DMS79 treated with DMSO at 0.1 percent for 48 hours (cell line): ENCODE measurements at places on chromosomes 11 and 22.

- peak; percentile 12 for DNase-seq
Observed at GRCh38 chr11:112903340-112903739, 57.9 kb upstream of the NCAM1 start.

DNA sequence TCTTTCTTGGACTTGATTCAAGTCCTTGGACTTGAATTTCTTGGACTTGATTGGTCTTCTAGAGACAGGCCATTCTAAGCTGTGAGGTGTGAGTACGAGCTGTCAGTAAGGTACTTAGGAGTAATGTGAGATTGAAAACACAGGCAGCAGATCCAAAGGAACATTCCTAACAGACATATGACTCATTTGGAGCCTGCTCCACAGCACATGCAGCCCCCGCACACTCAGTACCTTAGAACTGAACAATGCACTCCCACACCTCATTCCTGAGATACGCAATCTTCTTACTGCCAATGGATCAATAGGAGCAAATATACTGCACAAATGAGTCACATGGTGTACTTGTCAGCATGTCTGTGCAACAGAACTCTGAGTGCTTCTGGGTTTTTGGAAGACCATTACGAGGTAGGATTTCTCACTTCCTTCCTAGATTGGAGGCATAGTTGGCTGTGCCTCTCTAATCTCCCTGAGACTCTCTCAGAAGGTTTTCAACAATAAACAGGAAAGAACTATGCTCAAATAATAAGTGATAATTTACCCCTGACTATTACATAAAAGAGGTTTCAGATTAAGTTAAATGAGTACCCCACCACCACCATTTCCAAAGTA, 243.1 kb downstream of the KCNA4 start:
- DNase-seq, result no peak

DNA sequence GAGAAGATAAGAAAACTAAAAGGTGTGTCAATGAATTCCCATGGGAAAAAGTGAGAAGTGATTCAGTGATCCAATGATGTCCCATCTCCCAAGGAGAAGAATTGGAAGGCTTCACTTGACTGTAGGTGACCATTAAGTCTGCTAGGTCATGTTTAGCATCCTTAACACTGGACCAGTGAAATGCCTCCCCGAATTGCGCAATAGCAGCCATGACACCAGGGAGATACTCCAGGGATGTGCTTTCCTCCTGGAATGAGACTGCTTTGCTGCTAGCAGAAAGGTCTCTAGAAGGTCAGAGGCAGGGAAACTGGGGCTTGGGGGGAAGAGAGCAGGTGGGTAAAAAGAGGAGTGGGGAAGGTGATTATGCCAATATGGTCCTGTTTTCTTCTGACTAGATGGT, 364.3 kb downstream of the OPCML start:
- no peak for DNase-seq

DNA sequence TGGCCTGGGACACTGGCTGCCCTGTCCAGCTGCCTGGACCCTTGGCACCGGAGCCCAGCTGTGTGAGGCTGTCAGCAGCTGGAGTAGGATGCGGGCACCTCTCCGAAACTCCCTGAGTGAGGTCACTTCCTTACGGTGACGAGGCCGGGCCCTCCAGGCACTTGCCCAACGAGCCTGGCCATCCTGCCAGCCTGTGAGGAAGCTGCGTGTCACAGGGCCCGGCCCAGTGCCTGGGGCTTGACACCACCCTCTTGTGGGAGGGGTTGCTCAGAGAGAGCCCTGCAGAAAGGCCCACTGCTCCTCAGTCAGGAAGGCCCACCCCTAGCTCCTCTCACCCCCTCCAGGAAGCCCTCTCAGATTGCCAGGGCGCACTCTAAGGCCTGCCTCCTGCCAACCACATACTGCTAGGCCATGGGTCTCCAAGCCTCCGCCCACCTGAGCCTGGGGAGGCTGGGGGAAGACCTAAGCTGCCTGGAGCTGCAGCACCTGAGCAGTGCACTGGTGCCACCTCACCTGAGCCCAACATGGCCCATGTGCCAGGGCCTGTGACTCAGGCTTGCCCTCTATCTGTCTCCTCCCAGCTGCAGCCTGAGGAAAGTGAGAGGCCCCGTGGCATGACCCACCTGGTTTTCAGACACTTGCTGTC, 4.3 kb upstream of the PHLDA2 start:
- DNase-seq, result no peak

DNA sequence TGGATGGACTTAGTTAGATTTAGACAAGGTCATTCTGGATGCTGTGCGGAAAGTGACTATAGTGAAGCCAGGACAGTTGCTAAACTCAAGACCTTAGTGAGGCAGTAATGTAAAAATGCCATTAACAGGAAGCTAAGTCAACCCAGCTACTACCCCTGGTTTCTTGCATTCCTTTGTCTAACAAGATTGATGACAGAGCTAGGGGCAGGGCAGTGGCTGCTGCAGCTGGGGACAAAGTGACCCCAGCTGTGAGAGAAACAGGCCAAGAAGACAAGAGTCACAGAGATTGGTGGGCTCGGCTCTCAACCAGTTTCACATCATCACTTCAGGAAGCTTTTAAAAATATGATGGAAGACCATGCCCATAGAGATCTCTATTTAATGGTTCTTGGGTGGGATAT, 110.4 kb upstream of the POU2AF2 start:
- DNase-seq, result no peak

DNA sequence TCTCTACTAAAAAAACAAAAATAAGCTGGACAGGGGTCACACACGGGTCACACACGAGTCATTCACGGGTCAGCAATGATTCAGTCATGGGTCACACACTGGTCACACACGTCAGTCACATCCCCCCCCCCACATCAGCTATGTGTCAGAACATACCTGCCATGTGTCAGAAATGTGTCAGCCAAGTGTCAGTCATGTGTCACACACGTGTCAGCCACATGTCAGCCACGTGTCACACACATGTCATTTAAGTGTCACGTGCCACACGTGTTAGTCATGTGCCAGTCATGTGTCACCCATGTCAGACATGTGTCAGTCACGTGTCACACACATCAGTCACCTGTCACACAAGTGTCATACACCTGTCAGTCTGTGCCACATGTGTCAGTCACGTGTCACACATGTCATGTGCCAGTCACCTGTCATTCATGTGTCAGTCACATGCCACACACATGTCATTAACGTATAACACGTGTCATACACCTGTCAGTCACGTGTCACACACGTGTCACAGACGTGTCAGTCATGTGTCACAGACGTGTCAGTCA, 28.7 kb upstream of the MMP20 start:
- DNase-seq, result no peak

DNA sequence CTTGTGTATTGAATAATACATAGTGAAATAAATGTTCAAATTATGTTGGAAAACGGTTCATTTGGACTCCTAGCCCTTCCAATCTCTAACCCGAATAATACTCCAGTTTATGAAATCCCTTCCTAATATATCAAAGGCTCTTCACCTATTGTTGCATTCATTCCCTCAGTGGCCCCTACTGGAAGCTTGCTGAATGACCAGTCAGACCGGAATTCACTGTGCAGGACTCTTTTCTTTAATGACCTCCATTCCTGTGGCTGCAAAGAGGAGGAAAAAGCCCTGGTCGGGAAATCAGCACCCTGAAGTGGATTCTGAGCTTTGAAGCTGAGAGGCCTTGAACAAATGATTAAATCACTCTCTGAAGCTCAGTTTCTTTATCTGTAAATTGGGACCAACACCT, 19.1 kb upstream of the RCN1 start:
- DNase-seq, result no peak

DNA sequence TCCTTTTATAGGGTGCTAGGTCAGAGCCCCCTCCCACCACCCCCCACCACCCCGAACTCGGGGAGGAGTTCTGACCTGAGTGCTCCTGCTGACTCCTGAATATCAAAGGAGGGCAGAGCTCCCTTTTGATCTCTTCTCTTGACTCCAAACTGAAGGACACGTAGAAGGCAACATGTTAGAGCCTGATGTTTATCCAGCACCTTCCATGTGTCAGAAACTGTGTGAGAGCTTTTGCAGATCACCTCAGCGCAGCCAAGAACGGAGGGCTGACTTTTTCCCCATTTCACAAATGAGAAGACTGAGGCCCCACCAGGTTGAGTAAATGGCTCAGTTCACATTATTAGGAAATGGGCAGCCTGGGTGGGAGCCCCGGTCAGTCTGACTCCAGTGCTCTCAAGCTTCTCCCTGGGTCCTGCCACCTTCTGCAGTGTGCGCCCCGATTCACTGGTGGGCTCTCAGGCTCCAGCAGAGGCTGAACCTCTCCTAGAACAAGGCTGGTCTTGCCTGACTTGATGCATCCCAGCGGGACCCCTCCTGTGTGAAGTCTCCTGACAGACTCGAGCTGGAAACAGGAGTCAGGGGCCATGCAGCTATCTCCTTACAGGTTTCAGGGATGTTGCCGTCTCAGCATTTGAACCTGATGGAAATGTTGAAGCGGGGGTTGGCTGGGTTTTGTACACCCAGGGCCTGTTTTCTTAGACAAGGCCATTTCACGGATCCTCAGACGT, 98.5 kb downstream of the TSPAN18 start:
- DNase-seq, result no peak

GRCh38 chr22:20890975-20891374, 26.2 kb upstream of the CRKL start:
- no peak for DNase-seq

DNA sequence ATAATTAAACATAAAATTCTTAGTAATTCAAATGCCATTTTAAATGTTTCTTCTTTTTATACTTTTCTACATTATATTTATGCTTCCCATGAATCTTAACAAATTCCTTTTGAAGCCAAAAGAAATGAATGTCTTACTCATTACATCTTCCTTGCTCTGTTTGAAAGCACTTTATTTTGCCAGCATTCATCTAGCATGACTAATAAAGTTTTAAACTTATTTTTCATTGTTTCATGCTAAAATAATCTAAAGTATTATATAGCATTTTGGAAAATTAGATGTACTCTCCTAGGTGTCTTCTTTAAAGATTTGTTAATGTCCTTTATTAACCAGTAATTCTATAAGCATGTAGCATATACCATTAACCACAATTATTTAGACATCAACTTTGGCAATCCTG, 9.7 kb upstream of the PIWIL4 start:
- DNase-seq, result no peak
